ENCODE measurements at places on chromosomes 4 and X. TPM values are rescaled to one million over a fixed set of nuclear protein-coding genes. Genes with fewer than 3 reads are reported as not detected.

DNA sequence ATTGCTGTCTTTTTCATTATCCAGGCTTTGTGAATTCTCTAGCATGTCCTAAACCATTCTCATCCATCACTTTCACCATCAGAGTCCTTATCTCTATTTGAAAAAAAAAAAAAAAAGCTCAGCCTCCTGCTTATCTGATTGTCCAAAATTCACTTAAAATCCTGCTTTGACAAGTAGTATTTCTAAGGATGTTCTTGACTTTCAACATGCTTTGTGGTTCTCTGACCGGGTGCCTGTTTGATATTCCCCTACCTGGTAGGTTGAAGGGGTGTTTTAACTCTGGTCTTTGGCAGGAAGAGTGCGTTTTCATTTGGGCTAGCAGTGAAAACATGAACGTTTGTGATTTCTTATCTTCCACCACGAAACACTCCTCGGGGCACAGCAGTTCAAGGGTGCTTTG is 17.3 kb upstream of the BBS12 start:
- no peak overlapping the region for H3K4me3 ChIP-seq
- no peaks in the 10 kb centered on the region for H3K36me3 ChIP-seq
- no peaks in the 10 kb centered on the region for H3K27me3 ChIP-seq
- peaks cover 5% of the 10 kb centered on the region for H3K4me1 ChIP-seq

GRCh38 chrX:124540474-124540873 is 194.1 kb downstream of the SH2D1A start:
- DNase-seq, result no peak
- H3K4me3 ChIP-seq, result no peak overlapping the region
- H3K27me3 ChIP-seq, result no peaks in the 10 kb centered on the region
- no peak overlapping the region for H3K27ac ChIP-seq
- H3K36me3 ChIP-seq, result no peaks in the 10 kb centered on the region

DNA sequence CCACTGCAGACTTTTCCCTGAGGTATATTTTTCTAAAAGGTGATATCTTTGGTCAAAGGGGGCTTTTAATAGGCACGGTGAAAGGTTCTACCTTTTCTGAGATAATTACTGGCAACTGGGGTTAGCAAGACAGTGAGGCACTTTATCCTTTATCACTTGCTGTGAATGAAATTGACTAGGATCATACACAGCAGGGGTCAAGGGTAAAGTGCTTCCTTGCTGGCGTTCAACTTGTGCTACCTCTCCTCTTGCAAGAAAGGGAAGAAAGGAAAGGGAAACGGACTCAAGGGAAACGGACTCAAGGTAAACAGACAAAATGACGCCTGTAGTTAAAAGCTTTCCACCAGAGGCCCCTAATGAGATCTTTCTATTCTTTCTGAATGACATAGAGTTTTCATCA is 78.6 kb upstream of the RAPGEF2 start:
- no peak overlapping the region for H3K27ac ChIP-seq
- H3K4me1 ChIP-seq, result peaks cover 7% of the 10 kb centered on the region
- H3K27me3 ChIP-seq, result no peaks in the 10 kb centered on the region

The ABCG2 gene
- total RNA-seq, result not detected

- no peaks in the 10 kb centered on the region for H3K36me3 ChIP-seq
- no peak for DNase-seq
- no peak overlapping the region for H3K4me3 ChIP-seq
Measured at GRCh38 chr4:5976431-5976830, 41.8 kb downstream of the C4orf50 start.

The HEPH gene
- total RNA-seq, result not detected

DNA sequence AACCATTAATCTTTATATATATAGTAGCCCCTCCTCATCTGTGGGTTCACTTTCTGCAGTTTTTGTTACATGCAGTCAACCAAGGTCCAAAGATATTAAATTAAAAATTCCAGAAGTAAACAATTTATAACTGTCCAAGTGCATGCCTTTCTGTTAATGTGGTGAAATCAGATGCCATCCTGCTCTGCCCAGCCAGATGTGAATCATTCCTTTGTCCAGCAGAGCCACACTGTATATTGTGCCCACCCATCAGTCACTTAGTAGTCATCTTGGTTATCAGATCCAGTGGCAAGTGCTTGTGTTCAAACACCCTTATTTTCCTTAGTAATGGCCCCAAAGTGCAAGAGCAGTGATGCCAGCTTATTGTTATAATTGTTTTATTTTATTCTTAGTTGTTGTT is 17.2 kb upstream of the PRDM5 start:
- no peaks in the 10 kb centered on the region for H3K4me1 ChIP-seq
- H3K27me3 ChIP-seq, result no peaks in the 10 kb centered on the region
- no peak overlapping the region for H3K27ac ChIP-seq
- no peaks in the 10 kb centered on the region for H3K36me3 ChIP-seq
